Activated CD8-positive, alpha-beta memory T cell treated with anti-CD3 and anti-CD28 coated beads, Interleukin-2, amount 50 U/mL, for 4 hours (primary cell): ENCODE measurements at places on chromosomes 16 and 17.

GRCh38 chr17:73901249-73901648 is 257.0 kb upstream of the SDK2 start:
- DNase-seq: no peak

- no peak for DNase-seq
These were observed 72.9 kb upstream of the PMFBP1 start for GRCh38 chr16:72244853-72245252.

DNA sequence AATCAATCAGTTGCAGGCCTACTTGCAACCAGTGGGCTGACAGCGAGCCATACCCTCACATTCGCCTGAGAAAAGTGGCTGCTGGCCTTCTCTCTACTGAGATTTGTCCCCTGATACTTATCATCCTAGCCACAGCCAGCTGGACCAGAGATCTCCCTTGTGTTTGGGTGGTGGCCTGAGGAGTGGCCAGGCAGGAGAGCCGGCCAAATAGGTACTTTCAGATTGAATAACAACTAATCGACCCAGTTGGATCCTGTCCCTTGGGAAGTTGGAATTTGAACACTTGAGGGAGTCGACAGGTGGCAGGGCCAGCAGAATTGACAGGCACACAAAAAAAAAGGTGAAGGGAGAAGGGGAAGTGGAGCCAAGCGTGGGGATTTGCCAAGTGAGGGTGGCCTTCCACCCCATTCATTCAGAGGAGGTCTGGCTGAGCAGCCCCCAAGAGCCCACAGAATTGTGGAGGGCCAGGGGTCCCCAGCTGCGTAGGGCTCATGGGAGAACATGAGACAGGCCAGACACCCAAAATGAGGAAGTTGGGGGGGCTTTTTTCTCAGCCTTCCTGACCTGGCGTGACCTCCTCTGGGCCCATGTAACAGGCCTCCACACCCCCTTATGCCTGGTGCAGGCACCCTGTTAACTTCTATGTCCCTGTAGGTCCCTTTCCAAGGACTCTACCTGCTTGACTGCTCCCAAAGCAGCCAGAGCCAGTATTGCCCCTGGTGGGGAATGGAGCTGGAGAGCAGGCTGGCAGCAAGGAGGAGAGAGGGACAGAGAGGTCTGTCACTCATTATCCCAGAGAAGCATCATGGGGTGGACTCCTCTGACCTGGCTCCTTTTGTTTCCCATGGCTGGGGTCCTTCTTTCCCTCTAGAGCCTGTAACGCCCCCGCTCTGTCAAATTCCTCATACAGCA is 2.9 kb upstream of the RANGRF start:
- DNase-seq: no peak

- DNase-seq: no peak
These were observed 2.0 kb downstream of the CHST4 start for GRCh38 chr16:71528257-71528656.

DNA sequence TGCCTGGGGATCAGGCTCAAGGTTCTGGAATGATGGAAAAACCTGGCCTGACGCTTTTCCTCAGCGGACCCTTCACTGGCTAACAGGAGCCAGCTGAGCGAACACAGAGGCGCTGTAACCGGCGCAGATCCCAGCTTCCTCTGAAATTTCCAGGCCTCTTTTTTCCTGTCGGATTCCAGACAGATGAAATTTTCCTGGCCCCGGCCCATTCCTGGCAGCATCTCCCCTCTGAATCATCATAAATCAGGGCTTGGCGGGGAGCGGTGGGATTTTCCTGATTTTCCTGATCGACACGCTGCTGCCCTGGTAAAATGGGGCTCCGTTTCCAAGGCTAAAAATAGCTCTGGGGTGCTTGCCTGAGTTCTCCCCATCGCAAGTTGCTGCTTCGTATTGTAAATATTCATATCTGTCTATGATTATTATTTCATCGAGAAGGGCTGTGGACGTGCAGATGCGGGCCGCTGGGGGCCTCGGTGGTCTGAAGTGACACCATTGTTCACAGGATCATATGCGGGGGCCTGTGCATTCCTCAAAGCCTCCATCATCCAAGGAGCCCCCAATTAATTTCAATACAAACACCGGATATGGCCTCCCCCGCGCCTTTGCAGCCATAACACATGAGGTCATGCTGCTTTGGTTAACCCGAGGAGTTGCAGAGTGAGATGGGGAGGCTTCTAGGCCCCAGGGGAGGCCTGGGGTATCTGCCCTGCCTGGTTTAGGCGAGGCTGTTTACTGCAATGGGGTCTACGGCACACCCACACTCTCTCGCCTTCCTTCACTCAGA is 45.8 kb upstream of the ETV4 start:
- no peak for DNase-seq

- no peak for DNase-seq
These were observed 26.2 kb upstream of the ALKBH5 start for GRCh38 chr17:18157354-18157985.

DNA sequence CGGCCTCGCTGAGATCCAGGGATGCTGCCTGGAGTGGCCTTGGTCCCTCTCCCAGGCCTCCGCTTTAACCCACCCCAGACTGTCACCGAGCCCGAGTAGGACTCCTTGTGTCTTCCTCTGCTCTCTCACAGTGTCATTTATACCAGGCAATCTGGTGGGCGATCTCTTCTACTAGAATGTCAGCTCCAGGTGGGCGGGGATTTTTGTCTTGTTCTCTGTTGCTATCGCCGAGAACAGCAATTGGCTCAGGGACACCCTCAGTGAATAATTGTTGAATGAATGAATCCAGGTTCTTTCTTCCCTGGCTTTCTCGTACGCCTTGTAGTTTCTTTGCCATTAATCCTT is 591 bp downstream of the DHX38 start:
- peak; percentile 49 for DNase-seq

- DNase-seq: peak; percentile 62
These were observed 458.0 kb upstream of the ASIC2 start for GRCh38 chr17:33750943-33751701.

GRCh38 chr17:16492613-16493530 is 879 bp upstream of the LRRC75A start:
- DNase-seq: no peak

DNA sequence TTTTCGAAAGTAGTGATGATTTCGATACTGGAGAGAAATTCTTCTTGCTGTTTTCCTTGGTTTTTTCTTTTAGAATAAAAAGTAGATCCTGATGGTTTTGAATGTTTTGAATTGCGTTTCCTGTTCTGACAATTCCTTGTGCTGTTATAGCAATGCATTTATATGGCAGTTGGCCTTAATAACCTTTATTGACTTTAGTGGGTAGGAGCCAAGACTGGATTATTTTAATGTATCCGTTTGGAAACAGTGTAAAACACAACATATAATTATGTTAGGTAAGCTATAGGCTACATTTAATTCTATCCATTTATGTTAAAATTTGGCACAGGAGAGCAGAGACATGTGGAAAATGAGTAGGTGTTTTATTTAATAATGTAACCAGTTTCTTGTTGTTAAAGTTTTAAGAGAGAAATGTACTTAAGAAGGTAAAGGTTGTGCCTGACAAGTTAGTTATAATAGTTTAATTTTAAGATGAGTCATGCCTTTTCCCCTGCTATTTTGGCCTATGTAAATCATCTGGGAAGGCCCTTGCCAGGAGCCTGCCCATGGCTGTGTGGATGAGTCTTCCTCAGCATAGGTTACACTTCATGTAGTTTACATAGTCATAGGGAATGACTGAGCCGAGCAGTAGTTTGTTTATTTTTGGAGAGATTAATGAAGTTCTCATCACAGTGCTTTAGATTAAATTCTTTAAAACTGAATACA is 189.9 kb downstream of the FTO start:
- DNase-seq: no peak

- no peak for DNase-seq
These were observed 7.8 kb downstream of the XYLT2 start for GRCh38 chr17:50353600-50354195.

GRCh38 chr16:14070877-14071575 is at the start of gene MRTFB:
TSS of gene MRTFB (plus strand) at chr16:14071319. CDS start at chr16:14140607, 69,288 bp downstream.
- DNase-seq: peak; percentile 81

DNA sequence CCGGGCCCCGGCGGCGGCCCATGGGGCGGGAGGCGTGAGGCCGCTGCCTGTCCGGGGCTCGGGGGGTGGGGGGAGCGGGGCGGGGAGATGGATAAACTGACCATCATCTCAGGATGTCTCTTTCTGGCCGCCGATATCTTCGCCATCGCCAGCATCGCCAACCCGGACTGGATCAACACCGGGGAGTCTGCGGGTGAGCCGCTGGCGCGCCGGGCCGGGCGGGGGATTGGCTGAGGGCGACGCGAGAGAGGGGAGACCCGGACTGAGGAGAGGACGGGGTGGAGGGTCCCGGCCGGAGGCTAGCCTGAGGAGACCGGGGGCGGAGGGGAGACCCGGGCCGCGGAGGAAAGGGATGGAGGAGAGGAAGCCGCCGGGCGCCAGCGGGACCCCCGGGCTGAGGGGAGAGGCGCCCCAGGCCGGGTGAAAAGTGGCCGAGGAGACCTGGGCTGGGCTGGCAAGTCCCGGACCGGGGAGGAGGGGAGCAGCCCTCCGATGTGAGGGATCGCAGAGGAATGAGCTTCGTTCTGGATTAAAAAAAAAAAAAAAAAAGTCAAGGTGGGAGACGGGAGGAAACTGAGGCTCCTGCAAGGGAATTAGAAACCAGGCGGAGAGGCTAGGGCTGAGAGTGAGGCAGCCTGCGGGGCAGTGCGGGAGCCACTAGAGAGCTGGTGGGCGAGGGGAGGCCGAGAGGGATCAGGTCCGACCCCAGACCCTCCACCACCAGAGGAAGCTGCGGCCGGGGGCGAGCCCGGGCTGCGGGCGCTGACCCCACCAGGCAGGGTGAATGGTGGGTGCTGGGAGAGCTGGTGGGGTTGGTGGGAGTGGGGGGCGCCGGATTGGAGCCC is 526 bp downstream of the MOSMO start:
- peak; percentile 24 for DNase-seq

- no peak for DNase-seq
These were observed 110.1 kb upstream of the SMURF2 start for GRCh38 chr17:64771980-64772844.

DNA sequence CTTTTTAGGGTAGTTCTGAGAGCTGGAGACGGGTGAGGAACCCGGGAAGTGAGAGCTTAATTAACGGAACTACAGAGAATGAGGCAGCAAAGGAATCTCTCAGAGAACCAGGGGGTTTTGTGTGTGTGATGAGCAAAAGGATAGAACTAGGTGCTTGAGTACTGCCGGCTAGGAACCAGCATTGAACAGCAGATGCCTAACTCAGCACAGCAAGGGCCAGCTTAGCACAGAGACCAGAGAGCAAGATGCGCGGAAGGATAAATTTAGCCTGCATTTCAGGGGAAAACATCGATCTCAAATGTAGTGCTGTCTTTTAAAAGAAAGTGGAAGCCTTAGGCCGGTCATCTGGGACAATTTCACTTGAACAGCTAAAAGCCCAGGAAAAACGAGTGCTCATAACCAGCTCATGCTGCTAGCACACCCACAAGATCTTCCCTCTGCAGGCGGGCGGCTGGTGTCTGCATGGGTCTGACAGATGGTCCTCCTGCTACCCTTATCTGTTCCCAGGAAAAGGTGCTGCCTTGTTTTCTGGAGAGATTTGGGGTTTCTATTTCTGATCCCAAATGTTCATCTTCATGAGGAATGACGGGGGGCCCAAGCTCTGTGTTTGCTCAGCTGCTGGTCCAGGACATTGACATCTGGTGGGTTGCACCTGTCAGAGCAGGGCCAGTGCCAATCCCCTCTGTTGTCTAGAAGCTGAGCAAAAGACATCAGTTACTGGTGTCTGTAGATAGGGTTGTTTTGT is 103.9 kb downstream of the SOCS1 start:
- no peak for DNase-seq

DNA sequence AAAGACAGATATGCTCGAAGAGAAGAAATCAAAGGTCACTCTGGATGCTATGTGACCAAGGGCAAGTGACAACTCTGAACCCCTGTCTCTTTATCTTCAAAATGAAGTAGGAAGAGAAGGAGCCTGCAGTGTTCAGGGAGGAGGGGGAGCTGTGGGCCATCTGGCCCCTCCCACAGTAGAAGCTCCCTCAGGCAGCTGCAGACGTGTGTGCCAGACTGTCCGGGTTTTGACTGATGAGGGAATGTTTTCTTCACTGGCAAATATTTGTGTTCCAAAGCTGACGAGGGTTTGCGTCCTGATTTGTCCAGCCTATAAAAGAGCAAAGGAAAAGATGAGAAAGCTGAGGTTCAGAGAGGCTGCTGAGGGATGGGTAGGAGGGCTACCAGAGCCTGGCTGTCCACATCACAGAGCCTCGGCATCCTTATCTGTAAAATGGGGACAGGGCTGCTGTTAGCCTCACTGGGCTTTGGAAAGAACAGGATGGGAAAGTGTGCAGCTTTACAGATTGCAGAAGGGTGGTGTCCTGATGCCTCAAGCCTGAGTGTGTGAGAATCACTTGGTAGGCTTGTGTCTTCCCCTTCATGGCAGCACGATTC is 1.8 kb upstream of the GINS2 start:
- DNase-seq: no peak

DNA sequence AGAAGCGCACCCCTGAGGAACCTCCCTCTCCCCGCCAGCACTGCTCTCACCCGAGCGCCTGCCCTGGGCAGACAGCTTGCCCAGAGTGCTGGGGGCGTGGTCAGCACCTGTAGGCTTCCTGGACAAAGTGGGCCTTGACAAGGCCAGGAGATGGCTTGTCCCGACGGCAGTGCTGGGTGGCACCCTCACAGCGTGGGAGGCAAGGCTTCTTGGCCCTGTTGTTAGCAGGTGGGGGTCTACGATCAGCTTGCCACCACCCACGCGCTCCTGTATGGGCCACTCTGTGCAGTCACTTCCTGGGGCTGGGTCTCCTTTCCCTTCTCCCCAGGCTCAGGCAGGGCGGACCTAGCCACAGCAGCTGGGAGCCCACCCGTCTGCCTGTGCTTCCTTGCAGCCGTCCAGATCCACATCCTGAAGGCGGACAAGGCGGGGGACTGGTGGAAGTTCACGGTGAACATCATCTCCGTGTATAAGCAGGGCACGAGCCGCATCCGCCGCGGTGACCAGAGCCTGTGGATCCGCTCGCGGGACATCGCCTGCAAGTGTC is 218.0 kb downstream of the NTN1 start:
- peak; percentile 26 for DNase-seq

GRCh38 chr16:19882186-19882585 is 2.5 kb downstream of the GPRC5B start:
- DNase-seq: no peak

- no peak for DNase-seq
These were observed 167.1 kb downstream of the BANP start for GRCh38 chr16:88118376-88118775.

GRCh38 chr16:63690961-63691360 is 1430.9 kb downstream of the CDH11 start:
- no peak for DNase-seq
